ENCODE measurements at places on chromosomes 12 and 14.

- DNase-seq = no peak
These were observed 607.8 kb downstream of the SNAPC1 start for GRCh38 chr14:62369919-62370560.

DNA sequence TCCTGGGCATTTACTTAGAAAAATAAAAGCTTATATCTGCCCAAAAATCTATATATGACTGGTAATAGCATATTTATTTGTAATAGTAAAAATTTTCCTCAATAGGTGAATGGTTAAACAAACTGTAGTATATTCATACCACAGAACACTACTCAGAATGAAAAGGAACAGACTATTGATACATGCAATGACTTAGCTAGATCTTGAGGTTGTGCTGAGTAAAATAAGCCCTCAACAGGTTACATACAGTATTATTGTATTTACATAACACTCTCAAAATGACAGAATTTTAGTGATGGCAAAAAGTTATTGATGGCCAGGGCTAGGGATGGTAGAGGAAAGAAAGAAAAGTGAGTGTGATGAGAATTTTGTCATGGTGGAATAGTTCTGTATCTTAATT is 178.4 kb downstream of the BMP4 start:
- DNase-seq = no peak

- DNase-seq = no peak
These were observed 1.5 kb downstream of the UBE2N start for GRCh38 chr12:93440043-93440835.

DNA sequence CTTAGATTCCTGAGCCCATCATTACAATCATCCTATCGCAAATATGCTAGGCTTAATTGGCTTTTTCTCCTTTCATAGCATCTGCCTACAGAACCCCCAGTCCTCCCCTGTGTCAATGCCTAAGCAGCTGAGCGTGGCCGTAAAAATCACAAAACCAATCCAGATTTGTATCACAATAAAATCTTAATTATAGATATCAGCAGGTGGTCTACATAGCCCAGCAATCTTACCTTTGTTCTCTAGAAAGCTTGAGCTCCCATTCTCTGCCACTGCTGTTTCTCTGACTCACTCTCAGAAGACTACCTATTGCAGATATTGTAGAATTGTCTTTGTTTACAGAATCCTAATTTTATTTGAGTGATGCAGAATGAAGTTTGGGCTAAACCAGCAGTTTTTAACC is 37.9 kb upstream of the PPM1A start:
- no peak for DNase-seq

GRCh38 chr12:116818341-116818856 is 62.8 kb downstream of the HRK start:
- no peak for DNase-seq

DNA sequence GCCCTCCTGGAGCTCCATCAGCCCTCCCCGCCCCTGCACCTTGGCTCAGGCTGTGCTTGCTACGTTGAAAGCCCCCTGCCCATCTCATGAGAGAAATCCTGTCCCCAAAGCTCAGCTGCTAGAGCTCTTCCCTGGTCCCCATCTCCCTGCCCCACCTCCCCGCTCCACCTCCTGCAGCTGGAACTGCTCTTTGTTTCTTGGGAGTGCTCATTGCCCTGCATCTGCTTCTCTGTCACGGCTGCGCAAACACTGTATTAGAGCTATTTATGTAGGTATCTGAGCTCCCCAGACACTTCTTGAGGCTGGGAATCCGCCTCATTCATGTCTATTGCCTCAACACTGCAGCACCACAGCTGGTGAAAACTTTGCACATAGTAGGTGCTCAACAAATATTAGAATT is 32.8 kb upstream of the PRIMA1 start:
- no peak for DNase-seq
